ENCODE measurements at places on chromosomes 4 and X.

- DNase-seq, result no peak
Measured at GRCh38 chr4:7068883-7069282, 1.0 kb upstream of the GRPEL1 start.

- DNase-seq, result no peak
Measured at GRCh38 chr4:152052451-152053057, 291.7 kb upstream of the GATB start.

- no peak for DNase-seq
Measured at GRCh38 chr4:88585917-88586316, 6.4 kb upstream of the HERC3 start.

DNA sequence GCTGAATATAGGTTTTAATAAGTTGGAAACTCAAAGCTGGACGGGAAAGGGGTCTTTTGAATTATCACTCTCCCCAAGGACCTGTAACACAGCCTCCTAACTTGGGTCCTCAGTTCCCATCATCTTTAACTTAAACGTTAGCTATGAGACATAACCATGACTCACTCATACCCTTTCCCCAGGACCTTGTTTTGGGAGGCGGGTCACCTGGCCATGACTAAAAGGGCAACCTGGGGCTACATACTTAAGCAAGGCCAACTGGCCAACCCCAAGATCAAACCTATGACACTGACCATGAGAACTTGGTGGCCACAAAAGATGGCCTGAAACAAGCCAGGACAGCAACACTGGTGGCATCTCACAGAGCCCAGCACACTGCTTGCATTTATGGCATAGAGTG, 89.0 kb downstream of the SH3KBP1 start:
- DNase-seq, result no peak

GRCh38 chrX:125132274-125132673, 187.4 kb upstream of the TEX13C start:
- no peak for DNase-seq

- no peak for DNase-seq
Measured at GRCh38 chr4:159281771-159282170, 178.9 kb downstream of the RAPGEF2 start.

DNA sequence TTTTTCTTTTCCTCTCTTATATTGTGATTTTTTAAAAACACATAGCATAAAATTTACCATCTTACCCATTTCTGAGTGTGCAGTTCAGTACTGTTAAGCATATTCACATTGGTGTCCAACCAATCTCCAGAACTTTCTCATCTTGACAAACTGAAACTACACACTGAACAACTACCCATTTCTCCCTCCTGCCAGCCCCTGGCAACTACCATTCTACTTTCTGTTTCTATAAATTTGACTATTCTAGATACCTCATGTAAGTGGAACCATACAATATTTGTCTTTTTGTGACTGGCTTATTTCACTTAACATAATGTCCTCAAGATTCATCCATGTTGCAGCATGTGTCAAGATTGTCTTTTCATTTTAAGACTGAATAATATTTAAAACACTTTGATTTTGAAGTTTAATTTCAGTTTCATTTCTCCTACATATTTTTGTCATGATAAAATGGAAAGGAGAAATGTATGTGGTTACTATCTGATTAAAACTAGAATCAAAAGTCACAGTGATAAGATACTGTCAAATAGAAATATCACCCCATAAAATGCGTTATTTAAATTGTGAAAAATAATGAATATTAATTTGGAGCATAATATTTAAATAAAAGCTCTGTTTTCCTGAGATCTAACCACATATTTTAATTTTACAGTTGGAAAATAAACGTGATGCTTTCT, 122.8 kb downstream of the DIPK2B start:
- DNase-seq, result no peak

DNA sequence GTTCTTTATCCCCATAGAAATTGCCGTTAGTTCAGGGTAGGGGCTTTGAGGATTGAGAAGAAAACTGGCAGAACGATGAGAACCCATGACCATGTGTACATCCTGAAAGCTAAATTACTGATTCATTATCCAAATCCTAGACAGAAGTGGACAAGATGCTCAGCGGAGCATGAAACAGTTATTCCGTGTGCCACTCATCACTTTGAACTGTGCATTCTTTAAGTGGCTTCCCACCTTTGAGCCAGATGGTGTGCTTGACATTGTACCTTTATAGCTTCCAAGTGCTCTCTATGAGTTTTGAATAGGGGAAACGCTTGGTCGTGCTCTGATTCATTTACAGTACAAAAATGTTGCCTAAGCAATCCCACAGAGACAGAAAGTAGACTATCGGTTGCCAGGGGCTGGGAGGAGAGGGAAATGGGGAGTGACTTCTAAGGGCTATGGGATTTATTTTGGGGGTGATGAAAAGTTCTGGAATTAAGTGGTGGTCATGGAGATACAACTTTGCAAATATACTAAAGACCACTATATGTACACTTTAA, 100.0 kb downstream of the DOCK11 start:
- no peak for DNase-seq

- DNase-seq, result no peak
Measured at GRCh38 chr4:122665161-122665929, 44.5 kb upstream of the IL21 start.

GRCh38 chrX:46884799-46885198, 27.4 kb upstream of the JADE3 start:
- DNase-seq, result no peak
